ENCODE measurements at places on chromosomes 2 and 18. TPM values are rescaled to one million over a fixed set of nuclear protein-coding genes. Genes with fewer than 3 reads are reported as not detected.

DNA sequence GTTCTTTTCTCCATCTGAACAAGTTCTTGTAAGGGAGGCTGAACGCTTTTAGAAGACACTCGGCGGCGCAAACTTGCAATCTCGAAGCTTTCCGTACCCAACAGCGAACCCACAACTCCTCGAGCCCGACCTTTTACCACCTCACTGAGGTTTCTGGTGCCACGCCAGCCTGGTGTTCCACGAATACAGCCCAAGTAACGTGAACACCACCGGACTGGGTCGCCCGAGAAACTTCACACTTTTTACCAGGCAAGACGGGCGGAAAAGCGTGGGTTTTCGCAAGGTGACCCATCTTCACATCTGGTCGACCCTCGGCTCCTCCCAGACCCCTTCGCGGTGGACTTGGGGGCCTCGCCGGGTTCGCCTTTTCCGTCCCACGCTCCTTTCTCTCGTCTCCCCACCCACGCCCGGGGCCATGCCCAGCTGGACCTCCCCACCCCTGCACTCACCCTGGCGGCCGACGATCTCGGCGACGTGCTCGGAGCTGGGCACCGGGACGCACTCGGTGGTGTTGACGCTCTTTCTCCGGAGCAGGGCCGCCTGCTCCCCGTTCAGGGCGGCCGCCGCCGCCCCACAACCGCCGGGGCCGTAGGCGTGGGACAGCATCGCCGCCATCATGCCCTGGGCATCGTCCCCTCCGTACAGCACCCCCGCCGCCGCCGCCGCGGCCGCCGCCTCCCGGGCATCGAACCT lies 1.2 kb downstream of the MEX3C start:
- DNase-seq: no peak

- DNase-seq: no peak
Measured at GRCh38 chr2:11615209-11615608, 54.8 kb downstream of the NTSR2 start.

GRCh38 chr18:9696112-9696511 lies 12.0 kb upstream of the RAB31 start:
- DNase-seq: no peak

DNA sequence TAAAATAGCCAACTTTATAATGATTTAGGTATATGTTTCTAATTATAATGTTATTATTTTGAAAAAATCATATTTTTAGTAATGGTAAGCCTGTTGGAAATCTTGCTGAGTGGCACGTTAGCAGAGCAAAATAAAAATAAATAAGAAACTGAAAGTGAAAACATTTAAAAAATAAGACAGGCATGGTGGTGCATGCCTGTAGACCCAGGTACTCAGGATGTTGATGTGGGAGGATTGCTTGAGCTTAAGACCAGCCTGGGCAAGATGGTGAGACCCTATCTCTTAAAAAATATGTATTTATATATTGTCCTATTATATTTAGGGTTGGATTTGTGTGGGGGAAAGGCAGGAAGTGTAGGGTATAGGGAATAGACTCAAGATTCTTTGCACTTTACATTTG lies 15.8 kb upstream of the ANKRD12 start:
- DNase-seq: no peak

DNA sequence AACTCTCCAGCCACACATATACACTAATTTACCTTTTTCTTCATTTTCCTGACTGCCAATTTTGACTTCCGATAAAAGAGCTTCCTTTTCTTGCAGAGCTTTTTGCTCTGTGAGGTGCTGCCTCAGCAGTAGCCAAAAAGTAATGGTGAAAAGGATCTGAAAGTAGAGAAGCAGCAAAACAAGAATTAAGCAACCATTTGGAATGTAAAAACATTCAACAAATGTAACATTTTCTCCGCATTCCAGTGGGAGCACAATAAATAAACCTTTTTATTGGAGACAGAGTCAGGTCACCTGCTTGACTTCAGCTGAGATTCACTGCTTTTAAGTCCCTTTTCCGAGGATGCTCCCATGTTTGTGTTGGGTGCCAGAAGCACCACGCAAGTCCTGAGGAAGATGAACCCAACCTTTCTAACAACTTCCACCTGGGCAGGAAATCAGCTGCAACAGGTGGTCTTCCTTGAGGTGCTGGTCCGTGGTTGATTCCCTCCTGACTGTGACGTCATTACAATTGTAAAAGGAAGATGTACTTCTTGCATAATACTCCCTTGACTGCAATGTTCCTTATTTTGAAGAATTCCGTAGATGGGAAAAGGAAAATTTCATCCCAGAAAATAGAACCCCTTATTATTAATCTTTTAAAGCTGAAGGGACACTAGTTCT lies 265.5 kb downstream of the NAPG start:
- no peak for DNase-seq

DNA sequence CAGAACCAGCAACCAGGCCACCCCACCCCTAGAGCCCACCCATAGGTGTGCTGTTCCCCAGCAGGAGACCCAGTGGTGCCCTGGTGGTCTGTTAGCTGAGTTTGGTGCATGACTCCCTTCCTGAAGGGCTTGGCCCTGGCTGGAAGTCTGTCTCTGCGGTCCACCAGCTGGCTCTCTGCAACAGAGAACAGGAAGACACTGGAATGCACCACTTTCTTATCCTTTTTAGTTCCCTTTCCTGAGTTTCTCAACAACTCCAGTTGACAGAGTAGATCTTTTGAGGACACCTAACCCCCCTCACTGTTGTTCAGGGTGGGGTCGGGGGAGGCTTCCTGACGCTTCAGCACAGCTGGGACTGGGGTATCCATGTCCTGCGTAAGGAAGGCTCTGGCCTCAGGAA lies 11.9 kb upstream of the RPL37A start:
- DNase-seq: no peak

GRCh38 chr2:120685066-120685973 lies 50.3 kb upstream of the GLI2 start:
- no peak for DNase-seq

ASB18 gene
- polyA plus RNA-seq: 0.36 TPM

NGEF gene
- 3.0 TPM for polyA plus RNA-seq

LCT gene
- 0.03 TPM for polyA plus RNA-seq

OSR1 gene
- polyA plus RNA-seq: 13.9 TPM

TGFA gene
- 16.3 TPM for polyA plus RNA-seq

SPHKAP gene
- polyA plus RNA-seq: 2.4 TPM

DNAJC5G gene
- polyA plus RNA-seq: 0.43 TPM

OR6B2 gene
- polyA plus RNA-seq: not detected

KLHL30 gene
- 0.46 TPM for polyA plus RNA-seq

Measured in left renal cortex interstitium (tissue), 4 donors.